ENCODE measurements at places on chromosomes 16 and 17.

DNA sequence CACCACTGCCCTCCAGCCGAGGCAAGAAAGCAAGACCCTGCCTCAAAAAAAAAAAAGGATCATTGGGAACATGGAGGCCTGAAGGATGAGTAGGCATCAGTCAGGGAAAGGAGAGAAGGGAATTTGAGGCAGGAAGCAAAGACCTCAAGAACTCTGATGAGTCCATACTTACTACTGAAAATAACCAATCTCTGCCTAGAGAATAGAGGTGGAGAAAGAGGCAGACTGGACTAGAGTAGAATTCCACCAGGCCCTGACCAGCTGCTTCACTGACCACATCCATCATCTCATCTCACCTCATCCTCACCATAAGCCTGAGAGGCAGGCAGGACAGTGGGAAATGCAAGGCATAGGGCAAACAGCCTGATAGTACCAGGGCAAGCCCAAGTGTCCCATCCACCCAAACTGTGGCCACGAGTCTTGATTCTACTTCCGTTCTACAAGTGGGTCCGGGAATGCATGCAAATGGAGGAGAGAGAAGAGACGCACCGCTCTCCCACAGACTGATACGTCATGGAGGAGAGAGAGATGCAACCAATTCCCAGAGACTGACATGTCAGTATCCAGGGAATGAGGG is 17.1 kb downstream of the ANKRD11 start:
- DNase-seq: no peak

DNA sequence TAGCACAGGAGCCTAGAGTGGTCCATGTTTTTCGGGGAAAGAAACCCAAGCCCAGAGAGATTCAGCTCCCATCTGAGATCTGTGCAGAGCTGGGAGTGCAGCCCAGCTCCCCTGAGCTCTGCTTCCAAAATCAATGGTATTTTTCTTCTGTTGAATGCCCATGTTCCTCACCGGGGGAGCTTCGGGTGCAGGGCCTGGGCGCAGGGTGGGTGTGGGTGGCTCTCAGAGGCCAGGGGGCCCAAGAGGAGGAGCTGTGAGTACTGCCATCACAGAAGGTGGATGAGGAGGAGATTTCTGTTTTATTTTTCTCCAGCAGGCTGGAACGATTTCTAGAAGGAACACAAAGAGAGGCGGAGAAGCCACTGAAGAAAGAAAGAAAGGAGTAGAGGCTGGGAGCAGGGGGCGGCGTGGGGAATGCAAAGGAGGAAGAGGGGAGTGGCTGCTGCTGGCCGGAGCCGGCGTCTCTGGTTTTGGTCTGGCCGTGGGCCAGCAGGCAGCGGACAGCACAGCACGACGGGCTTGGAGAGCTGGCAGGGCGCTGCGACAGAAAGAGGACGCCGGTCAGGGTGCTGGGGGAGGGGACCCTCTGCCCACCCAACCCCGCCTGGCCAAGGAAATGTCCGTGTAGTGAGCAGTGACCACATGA is 76.2 kb upstream of the KSR1 start:
- peak; percentile 73 for DNase-seq

DNA sequence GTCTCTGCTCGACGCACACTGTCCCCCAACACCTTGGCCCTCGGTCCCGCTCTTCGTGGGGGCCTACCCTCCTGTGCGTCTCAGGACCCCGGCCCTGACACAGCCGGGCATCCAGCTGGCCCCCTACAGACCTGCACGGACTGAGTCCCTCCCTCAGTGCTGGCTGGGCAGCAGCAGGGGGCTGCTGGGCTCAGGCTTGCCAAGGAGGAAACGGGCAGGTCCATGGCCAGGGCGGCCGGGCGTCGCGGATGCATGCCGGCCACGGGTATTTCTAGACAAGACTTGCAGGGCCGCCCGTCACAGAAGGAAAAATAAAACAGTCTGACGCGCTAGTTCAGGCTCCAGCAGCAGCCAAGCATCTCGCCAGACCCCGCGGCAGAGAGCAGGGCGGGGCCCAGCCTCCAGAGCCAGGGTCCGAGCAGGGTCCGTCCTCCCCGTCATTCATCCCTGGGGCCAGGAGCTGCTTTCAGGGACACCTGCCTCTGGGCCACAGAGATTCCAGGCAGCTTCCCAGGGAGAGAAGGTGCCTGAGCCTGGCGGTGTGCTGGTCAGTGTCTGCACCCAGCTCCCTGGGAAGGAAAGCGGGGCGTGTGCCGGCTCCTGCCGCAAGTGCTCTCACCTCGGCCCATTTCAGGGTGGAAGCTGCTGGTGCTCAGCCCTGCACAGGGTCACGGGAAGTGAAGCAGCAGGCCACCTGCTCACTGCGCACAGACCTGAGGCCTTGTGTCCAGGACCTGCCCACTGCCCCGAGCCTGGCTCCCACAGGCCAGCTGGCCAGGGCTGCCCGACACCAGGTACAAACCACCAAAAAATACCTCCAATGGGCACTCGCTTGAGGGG is 7.2 kb upstream of the PVALEF start:
- no peak for DNase-seq

GRCh38 chr17:64615028-64615677 is 47.0 kb downstream of the SMURF2 start:
- DNase-seq: peak; percentile 59

GRCh38 chr17:72931163-72931562 is 161.3 kb downstream of the SLC39A11 start:
- no peak for DNase-seq

DNA sequence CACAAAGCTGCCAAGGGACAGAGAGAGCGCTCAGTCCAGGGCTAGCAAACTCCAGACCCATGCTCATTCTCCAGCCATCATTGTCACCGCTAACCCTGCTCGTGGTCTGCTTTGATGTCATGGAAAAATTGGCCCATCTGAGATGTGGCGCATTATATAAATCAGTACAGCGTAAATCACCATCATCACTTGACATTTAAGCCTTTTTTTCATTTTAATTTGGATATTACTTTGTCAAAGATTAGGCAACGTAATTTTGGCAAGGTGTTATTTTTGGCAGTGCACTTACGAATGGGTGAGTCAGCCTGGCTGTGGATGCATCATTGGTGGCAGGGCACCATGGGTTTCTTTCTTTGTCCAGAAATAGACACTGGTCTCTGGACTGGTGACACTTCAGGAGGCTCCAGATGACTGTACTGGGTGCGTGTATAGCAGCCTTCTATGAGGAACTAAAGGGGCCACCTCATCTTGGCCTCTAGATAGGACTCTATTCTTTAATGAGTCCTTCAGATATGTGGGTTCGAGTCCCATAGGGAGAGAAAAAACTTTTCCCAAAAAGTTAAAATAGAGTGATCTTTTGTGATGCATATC is 166.3 kb downstream of the MSI2 start:
- no peak for DNase-seq

GRCh38 chr17:72121164-72122009 is 567 bp downstream of the SOX9 start:
- no peak for DNase-seq

GRCh38 chr16:63563819-63564505 is 1527.7 kb upstream of the CDH8 start:
- DNase-seq: no peak

GRCh38 chr16:31071861-31072260 is 2.2 kb downstream of the ZNF668 start:
- peak; percentile 21 for DNase-seq

DNA sequence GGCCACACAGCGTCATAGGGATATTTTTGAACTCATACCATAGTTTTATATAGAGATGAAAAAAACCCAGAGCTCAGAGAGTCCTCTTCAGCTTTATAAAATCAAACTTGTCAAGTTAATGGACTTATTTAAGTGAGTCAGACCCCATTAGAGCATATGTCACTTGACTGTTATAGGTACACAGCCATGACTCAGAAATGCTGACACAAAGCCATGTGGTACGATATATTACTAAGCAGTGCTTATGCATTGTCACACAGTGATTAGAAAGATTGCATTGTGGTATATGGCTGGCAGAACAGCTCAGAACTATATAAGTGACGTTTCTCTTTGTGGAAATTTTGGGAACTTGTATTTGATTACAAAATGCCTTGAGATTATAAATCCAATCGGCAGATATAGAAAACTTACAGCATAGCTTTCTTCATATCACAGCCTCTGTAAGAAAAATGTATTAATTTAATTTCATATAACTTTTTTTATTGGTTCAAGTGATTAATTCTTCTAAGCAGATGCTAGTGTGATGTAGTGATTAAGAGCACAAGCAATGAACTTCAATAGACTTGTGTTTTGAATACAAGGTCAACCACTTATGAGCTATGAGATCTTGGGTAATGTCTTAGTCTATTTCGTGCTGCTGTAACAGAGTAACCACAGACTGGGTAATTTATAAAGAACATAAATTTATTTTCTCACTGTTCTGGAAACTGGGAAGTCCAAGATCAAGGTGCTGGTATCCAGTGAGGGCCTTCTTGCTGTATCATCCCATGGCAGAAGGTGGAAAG is 25.8 kb upstream of the GINS3 start:
- DNase-seq: peak; percentile 70

- DNase-seq: no peak
Observed at GRCh38 chr17:21012736-21013135, 30.1 kb downstream of the USP22 start.

- DNase-seq: no peak
Observed at GRCh38 chr17:79007504-79008381, 1.8 kb downstream of the CANT1 start.

DNA sequence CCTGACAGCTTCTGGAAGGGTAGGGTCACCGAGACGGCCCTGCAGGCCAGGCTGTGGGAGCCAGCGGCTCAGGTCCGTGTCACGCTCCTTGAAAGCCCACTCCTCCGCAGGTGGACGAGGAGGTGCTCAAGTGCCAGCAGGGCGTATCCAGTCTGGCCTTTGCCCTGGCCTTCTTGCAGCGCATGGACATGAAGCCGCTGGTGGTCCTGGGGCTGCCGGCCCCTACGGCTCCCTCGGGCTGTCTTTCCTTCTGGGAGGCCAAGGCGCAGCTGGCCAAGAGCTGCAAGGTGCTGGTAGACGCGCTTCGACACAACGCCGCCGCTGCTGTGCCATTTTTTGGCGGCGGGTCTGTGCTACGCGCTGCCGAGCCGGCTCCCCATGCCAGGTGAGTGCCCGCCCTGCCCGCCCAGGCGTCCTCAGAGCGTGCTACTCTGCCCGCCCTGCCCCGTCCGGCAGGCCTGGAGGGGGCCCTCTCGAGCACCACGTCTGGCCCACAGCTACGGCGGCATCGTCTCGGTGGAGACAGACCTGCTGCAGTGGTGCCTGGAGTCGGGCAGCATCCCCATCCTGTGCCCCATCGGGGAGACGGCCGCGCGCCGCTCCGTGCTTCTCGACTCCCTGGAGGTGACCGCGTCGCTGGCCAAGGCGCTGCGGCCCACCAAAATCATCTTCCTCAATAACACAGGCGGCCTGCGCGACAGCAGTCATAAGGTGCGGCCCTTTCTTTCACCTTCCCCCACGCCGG is 1.3 kb downstream of the NAGS start:
- peak; percentile 48 for DNase-seq

- no peak for DNase-seq
Observed at GRCh38 chr17:62741290-62741689, 66.8 kb downstream of the MARCHF10 start.

DNA sequence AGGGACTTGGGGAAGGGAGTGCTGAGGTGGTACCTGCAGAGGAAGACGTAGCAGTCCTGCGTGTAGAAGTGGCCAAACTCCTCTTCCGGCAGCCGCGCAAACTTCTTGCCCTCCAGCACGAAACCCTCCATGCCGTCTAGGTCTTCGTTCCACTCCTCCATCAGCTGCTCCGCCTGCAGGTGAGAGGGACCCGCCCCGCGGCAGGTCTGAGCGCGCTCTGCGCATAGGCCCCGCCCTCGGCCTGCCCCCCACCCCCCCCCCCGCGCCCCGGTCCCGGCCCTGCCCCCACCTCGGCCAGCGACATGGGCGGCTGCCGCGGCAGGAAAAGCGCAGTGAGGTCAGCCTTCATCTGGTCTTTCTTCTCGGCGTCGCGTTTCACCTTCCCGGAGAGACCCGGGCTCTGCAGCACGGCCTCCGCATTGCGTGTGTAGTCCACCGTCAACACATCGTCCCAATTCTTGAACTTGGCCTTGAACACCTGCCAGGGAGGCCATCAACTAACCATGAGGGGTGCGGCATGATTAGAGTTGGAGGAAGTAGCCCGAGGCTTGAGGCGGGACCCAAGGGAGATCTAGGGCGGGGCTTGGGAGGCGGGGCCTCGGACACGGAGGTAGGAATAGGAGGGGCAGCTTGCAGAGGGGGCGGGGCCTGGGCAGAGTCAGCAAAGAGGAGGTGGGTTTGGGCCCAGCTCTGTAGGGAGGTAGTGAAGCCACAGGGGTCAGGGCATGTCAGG is 11.5 kb downstream of the FLII start:
- peak; percentile 57 for DNase-seq

DNA sequence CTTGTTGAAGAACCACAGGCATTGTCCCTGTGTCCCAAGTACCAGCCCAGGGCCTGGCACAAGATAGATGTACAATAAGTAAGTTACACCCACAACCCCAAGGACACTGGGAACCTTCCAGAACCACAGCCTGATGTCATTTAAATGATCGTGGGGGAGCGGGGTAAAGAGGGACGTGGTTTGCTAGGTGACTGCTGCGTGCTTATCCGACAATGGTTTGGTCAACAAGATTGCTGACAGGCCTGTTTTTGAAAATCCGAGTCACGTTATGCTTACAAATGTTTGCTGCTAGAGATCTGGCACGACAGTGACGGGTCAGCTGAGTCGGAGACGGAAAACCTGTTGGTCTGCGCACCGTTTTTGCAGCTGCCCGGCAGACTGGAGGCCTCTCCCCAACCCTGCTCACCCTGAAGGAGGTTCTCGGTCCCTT is 22.8 kb downstream of the COTL1 start:
- DNase-seq: no peak

- DNase-seq: peak; percentile 36
Observed at GRCh38 chr17:41959336-41960095, 7.1 kb upstream of the CNP start.

GRCh38 chr17:27296428-27296979 is 2.6 kb downstream of the WSB1 start:
- DNase-seq: peak; percentile 41

DNA sequence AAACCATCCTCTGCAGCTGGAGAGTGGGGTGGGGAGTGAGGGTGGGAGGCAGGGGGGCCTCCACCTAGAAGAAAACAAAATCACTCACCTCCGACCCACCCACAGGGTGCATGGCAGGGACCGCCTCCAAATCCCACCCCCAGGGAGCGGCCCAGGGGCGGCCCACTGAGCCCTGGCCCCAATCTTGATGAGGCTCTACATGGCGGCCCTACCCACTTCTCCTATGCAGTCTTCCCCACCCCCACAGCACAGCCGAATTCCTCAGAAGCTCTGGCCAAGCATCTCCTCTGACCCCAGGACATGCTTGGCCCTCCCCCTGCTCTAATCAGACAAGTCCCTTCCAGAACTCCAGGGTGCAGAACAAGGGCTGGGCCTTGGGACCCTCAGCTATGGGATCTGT is 18.2 kb upstream of the FASN start:
- no peak for DNase-seq

Measured in endothelial cell of umbilical vein (primary cell).